ENCODE measurements at places on chromosomes 3 and 15.
A peak's percentile ranks its signal among the peaks of the same experiment; 100 is the strongest.

GRCh38 chr15:61041886-61042285 is 187.2 kb downstream of the RORA start:
- no peak for DNase-seq

- no peak for DNase-seq
These were observed 24.8 kb upstream of the ATG7 start for GRCh38 chr3:11247362-11247761.

- no peak for DNase-seq
These were observed 27.1 kb downstream of the FAH start for GRCh38 chr15:80179935-80180334.

DNA sequence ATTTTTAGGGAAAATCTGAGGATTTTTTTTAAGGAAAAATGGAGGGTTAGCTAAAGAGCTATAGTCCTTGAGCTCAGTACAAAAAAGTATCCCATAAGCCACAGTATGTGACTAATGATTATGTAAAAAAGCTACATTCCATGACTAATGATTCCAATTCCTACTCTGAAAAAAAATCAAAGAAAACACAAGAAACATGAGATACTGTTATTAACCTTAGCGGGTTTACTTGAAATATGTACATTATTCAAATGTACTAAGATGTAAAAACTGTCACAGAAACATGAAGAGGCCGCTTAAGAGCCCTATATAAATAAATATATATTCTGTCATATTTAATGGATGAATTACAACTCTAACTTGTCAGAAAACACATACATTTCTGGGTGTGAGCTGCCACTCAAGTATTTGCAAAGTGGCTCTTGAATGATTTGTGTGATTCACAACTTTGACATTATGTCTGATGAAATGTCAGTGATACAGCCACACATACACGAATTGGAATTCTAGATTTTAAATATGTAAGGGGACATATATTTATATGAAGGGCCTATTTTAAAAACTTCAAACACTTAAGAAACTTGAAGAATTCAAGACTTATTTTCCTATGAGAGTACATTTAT is 518.7 kb upstream of the SUCLG2 start:
- no peak for DNase-seq

- no peak for DNase-seq
These were observed 984.8 kb downstream of the FHIT start for GRCh38 chr3:60266444-60266843.

- DNase-seq: no peak
These were observed 1.8 kb downstream of the NME9 start for GRCh38 chr3:138327831-138328230.

GRCh38 chr3:136567599-136568188 is 184.5 kb downstream of the STAG1 start:
- no peak for DNase-seq

GRCh38 chr3:171417813-171418212 is 42.4 kb downstream of the TNIK start:
- no peak for DNase-seq

DNA sequence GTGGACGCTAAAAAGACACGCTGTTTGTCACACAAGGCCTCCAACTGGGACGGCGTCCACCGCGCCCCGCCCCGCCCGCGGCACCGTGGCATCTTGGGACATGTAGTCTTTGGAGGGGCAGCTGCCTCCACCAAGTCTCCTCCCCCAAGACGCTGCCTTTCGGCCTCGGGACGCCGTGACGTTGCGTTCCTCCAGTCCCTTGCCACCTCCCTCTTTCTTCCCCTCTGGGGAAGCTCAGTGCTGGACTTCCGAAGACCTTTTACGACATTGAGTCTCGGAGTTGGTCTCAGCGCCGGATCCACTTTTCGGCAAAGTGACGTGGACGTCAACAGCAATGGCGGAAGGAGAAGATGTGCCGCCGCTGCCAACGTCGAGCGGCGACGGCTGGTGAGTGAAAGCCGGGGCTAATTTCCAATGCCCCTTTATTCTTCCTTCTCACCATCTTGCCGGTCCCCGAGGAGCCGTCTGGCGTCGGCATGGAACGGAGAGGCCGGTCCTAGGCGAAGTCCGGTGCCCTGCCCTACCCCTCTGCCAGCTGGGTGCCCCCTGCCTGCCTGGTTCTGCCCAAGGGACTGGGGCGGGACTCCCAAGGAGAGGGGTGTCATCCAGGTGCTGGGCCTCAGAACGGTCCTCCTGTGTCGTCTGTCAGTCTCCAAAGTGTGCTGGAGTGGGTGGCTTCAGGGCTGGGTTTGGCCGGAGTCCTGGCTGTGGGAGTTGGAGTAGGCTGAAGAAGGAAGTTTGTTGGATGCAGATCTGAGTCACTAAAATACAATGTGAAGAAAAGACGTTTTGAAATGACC is at the start of gene TBC1D23:
TBC1D23 (plus strand) TSS at position 308 of the 800 bp plus-strand sequence; CDS start at position 335, 27 bp downstream.
- DNase-seq: peak; percentile 90

All from stimulated activated CD4-positive, alpha-beta T cell treated with anti-CD3 and anti-CD28 coated beads, Interleukin-4, amount 100 ng/mL, for 48 hours (primary cell).